ENCODE measurements at places on chromosomes 7 and 10.

DNA sequence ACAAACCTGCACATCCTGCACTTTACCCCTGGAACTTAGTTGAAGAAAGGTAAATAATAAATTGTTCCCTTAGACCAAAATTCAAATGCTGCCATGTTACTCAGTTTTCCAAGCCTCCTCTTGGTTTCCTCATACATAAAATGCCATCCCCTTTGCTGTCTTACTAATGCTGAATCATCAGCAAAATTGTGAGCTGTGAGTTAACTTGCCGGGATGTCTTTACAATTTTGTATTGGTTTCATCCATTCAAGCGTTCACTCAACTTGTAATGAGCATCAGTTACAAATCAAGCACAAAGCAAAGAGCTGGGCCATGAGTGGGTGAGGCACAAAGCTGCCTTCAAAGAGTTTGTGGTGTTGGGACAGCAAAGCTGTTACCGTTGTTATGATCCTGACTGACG lies 395.8 kb upstream of the ZMIZ1 start:
- DNase-seq: no peak

- peak; percentile 27 for DNase-seq
These were observed 1.3 kb upstream of the CDK14 start for GRCh38 chr7:90594751-90595317.

DNA sequence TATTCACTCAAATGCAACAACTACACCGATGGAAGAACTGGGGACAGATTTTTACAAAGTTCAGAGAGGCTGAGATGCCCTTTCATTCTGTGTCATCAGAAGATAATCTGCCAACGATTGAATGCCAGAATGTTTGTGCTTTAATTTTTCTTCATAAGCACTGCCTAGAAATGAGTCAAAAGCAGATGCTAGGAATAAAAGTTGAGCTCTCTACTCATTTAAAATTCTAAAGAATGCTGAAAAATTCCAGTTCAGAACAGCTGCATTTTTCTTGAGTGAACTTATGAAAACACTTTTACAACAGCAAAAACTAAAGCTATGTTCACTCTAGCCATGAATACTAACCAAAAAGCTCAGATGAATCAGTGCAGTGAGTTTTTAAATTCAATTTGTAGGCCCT lies 22.3 kb upstream of the FAM133B start:
- DNase-seq: no peak

- DNase-seq: no peak
These were observed 55.3 kb downstream of the REEP3 start for GRCh38 chr10:63576501-63576900.

Measured in NCI-H1092 (cell line).